ENCODE measurements at places on chromosomes 16 and 17.

GRCh38 chr17:74610108-74610507, 13.4 kb downstream of the CD300E start:
- DNase-seq, result no peak

DNA sequence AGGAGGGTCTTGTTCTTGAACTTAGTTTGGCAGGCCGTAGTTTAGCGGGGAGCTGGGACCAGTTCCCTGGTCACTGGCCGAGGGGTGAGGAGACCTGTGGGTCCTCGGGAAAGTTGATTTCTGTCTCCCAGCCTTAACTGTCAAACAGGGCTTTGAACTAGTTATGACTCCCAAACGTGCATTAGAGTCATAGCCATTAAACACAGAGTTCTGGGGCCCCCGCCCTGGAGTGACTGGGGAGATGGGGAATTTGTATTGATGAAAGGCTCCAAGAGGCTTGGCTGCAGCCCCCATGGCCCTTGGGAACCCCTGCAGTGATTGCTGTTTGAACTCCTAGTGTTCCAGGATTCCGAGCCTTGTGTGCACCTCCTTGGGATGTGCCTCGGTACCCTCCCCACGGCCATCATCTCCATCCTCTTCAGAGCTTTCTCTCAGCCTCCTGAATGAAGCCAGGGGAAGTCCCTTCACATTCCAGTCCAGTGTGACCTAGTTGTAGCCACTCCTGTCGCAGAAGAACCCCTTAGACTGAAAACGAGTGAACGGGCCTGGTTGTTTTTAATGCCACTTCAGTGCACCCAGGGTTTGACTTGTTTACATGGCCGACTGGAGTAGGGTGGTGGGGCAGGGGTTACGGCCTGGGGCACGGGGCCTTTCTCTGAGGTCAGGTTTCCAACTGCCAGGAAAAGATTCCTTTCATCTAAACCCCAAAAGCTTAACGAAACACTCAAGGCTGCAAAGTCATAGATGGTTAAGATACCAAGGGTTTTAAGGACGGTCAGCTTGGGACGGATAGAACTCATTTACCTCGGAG, 1.4 kb downstream of the MPRIP start:
- no peak for DNase-seq

DNA sequence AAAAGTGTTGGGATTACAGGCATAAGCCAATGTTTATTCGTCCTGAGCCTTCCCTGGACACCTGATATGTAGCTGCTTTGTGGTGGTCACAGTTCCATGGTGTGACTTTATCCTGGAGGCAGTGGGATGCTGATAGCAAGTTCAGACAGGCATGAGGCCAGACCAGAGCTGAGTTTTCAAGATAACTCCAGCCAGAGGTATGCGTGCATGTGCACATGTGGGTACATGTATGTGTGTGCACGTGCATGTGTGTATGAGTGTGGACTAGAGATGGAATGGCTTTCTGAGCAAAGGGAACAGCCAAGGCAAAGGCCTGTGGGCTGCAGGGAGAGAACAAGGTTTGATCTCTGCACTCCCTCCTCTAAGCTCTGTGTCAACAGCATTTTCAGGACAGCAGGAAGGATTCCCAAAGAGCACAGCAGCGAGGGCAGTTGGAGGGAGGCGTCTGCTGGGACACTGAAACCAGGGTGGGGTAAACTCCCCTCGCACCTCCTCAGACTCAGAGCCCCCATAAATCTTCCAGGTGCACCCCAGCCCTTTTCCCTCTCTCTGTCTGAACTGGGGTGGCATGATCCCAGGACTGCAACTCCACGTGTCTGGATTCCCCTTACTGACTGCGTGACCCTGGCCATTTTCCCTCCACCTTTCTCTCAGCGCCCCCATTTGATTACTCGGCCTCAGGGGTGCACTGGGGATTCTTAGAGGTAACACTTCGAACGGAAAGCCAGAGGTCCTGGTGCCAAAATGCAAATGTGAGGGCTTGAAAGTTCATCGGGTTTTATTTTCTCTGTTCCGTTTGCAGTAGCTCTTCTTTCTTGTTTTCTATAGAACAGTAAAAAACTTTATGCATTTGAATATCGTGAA, 15.3 kb downstream of the NLRC5 start:
- no peak for DNase-seq

DNA sequence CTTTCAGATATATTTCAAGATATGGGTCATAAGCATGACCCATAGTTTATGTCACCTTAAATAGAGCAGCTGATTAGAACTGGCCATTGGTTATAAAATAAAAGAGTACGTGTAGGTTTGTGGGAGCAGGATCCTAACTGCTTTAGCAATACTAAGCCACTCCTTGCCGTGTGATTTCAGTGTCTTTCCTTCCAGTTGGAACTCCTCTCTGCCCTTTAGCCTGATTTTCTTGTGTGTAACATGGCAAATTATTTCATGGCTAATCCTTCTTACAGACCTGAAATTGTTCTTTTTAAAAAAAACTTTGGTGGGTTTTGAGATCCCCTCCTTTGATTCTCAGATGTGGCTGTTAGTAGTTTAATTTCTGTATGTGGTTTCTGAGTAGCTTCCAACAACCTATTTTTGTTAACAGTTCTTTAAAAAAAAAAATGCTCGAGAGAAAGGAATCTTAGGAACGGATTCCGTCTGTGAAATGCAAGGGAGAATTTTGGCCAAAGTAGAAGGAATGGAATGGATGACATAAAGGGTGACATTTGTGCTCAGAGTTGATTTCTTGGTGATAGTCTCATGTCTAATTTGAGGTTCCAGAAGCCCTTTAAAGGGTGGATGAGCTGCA, 39.9 kb downstream of the DHRS7B start:
- DNase-seq, result no peak

GRCh38 chr16:10658943-10659342, 35.8 kb downstream of the TEKT5 start:
- DNase-seq, result no peak

GRCh38 chr17:70181866-70182265, 12.5 kb downstream of the KCNJ2 start:
- DNase-seq, result no peak

- no peak for DNase-seq
Measured at GRCh38 chr17:18371455-18371854, 6.1 kb upstream of the EVPLL start.

GRCh38 chr16:82651921-82652601, 25.3 kb downstream of the CDH13 start:
- no peak for DNase-seq

- no peak for DNase-seq
Measured at GRCh38 chr16:51359141-51359955, 208.3 kb upstream of the SALL1 start.

DNA sequence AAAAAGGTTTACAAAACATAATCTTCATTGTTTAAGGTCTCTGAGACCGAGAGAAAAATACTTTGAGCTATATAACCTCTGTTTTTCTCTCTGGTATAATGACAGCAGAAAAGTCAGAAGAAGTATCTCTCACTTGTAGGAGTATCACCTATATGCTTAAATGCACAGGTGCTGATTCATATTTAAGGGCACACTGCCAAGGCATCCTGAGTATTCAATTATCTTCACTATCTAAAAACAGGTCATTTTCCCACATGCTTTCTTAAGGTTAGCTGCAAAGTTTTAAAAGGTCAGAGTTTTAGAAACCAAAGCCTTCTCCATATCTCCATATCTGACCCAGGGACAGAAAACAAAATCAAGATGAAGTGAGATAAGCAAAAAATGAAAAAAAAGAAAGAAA, 99.3 kb upstream of the C17orf78 start:
- DNase-seq, result no peak

DNA sequence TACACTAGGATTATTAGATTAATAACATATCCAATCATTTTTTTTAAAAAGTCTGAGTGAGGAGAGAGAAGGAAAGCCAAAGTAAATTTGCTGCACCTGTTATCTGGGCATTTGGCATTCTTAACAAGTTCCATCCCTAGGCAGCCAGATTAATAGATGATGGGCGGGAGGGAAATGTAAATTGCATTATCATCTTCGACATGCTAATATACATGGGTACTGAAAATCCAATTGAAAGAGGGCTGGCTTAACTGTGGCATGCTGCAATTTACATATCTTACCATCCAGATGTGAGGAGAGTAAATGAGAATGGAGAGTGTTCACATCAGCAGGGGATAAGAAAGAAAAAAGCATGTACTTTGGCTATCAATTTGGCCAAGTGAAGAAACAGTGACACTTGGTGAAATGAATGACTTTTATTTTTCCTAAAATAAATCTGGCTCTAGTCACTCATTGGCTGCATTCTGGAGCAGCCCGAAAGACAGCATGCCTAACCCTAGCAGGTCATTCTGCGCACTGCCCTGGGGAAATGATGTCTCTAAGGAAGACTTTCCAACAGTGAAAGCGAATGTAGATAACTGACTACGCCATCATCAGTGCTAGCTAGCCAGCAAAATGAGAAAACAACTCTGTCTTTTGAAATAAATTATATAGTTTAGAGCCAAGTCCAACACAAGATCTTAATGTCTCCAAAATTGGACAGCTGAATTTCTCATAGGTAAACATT, 57.9 kb downstream of the HYDIN start:
- no peak for DNase-seq

DNA sequence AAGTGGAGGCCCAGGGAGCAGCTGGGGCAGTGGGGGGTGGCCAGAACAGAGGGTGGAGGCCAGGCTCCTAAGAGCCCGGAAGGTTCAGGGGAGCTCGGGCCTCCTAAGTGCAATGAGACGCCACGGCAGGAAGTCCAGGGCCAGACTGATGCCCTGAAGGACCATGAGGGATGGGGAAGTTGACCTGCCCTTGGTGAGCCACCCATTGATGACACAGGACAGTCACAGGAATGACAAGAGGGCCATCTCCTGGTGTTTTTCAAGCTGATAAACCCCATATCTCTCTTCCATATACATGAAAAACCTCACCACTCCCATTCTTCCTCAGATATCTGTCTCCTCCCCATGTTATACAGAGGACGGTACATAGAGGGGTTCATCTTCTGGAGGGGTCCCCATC, 5.8 kb upstream of the MRPL58 start:
- no peak for DNase-seq

DNA sequence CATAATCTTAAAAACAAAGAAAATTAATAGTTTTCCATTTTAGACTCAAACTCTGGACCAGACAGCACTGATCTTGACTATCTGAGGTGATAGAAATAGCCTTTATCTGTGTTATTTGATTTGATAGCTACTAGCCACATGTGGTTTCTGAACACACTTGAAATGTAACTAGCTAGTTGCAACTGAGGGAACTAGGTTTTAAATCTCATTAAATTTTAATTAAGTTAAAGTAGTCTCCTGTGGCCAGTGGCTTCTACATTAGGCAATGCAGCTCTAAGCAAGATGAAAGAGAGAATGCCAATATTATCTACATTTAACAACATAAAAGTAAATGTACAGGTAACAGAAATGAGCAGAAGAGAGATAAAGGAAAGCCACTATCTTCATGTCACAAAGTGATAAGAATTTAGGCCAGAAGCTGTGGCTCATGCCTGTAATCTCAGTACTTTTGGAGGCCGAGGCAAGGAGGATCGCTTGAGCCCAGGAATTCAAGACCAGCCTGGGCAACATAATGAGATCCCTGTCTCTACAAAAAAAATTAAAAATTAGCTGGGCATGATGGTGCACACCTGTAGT, 11.2 kb upstream of the SPN start:
- no peak for DNase-seq

DNA sequence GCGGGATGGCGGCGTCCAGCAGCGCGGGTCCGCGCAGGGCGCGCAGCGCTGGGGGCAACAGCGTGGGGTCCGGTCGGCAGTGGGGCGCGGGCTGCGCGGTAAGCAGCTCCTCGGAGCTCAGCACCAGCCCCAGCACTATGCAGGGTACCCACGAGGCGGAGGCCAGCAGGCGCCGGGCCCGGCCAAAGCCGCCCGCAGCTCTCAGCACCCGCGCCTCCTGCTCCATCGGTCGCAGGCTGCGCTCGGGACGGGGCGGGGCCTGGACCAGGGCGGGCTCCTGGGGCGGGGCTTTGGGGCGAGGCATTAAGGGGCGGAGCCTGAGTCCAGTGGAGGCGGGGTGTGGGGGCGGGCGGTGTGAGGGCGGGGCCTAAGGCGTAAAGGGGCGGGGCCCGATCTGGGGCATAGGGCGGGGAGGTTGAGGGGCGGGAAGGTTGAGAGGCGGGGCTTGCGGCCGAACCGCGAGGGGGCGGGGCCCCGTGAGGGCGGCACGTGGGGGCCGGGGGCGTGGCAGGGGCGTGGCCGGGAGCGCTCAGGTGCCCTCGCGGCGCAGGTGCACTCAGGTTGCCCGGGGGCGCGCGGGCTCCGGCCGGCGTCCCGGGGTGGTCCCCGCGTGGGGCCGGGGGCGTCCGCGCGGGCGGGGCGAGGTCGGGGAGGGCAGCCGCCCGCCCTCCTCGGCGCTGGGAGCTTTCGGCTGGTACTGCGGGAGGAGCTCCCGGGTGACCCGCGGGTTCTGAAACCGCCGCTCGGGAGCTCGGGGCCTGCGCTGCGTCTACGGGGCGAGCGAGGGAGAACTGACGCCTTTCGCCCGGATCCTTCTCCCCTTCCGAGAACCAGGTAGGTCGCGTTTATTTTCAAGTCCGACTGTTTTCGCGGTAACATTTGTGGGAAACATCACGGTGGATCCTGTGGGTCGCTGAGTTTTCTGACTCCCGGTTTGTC, 1.4 kb upstream of the SLC22A31 start:
- peak; percentile 41 for DNase-seq

DNA sequence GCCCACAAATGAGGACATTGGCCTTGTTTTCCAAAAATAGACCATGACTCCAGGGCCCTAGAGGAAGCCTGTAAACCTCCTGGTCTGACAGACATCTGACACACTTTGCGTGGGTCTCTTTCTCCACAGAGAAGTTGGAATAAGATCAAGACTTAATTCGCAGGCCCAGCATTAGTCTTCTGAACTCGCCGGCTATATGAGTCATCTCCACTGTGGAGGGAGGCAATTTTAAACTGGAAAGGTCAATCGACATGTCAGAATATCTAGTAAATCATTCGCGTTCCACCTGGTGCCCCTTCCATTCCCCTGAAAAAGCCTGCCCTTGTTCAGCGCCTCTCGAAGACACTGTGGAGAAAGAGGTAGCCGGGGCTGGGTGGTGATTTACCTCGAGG, 140.1 kb downstream of the CLEC16A start:
- DNase-seq, result no peak

GRCh38 chr17:72618001-72618509, 474.4 kb downstream of the SLC39A11 start:
- DNase-seq, result no peak

GRCh38 chr17:82228278-82228841, 482 bp upstream of the SLC16A3 start:
- no peak for DNase-seq

GRCh38 chr17:75684249-75684648, 17.1 kb downstream of the SAP30BP start:
- no peak for DNase-seq

DNA sequence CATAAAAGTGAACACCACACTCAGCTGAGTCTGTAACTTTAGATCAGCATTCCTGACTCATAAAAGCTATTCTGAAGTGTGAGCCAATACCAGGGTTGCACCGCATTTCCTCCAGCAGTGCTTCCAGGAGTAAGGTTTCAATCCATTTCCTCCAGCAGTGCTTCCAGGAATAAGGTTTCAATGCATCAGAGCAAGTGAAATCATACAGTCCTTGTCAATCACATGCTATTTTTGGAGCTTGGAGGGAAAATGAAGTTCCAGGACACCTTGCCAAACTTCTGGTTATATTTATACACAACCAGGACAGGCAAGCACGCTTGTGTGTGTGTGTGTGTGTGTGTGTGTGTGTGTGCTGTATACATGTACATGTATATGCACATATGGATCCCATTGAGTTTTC, 327.6 kb downstream of the GRIN2A start:
- no peak for DNase-seq

Measured in stimulated activated CD8-positive, alpha-beta memory T cell treated with anti-CD3 and anti-CD28 coated beads, Interleukin-4, amount 100 ng/mL, for 1 hour (primary cell).